Stimulated activated CD8-positive, alpha-beta memory T cell treated with anti-CD3 and anti-CD28 coated beads, Interleukin-4, amount 100 ng/mL, for 48 hours (primary cell): ENCODE measurements at places on chromosomes 3 and 15.
A peak's percentile ranks its signal among the peaks of the same experiment; 100 is the strongest.

DNA sequence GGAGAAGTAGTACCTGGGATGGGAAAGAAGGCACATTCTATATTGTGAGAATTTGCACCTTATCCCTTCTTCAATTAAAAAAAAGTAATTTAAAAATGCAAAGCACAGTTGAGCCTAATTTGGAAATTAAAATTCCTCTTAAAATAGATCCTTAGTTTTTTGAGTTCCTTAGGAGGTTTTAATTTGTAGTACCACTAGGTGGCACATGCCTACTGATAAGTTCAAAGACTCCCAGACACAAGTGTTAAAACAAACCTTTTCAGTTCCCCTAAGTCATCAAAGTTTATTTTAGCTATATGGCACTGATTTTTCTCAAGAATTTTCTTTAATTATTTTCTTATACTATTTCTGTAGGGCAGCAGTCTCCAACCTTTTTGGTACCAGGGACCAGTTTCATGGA, 127.6 kb upstream of the AZI2 start:
- DNase-seq = no peak

- DNase-seq = no peak
Observed at GRCh38 chr3:81695302-81695701, 66.1 kb downstream of the GBE1 start.

DNA sequence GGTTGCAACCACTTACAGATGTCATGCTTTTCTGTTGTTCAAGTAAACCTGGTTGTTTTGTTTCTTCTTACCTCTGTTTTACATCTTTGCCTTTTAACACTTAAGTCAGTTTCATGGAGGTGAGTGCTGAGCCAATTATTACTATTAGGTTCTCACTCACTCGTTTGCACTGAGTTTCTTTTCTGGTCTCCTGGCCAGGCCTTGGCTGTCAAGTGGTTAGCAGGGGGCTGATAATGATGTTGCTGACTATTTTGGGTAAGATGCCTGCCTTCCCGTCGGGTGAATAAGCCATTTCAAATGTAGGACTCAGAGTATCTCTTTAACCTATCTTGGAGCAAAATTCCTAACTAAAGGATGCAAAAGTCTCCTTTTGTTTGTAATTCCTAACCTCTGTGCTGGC, 78.5 kb downstream of the KLHL25 start:
- no peak for DNase-seq

GRCh38 chr3:44439499-44440295, 37.8 kb downstream of the ZNF445 start:
- DNase-seq = peak; percentile 79

GRCh38 chr3:167839460-167840134, 104.1 kb downstream of the SERPINI1 start:
- DNase-seq = no peak

- no peak for DNase-seq
Observed at GRCh38 chr3:46711305-46711704, 6.4 kb downstream of the PRSS50 start.

DNA sequence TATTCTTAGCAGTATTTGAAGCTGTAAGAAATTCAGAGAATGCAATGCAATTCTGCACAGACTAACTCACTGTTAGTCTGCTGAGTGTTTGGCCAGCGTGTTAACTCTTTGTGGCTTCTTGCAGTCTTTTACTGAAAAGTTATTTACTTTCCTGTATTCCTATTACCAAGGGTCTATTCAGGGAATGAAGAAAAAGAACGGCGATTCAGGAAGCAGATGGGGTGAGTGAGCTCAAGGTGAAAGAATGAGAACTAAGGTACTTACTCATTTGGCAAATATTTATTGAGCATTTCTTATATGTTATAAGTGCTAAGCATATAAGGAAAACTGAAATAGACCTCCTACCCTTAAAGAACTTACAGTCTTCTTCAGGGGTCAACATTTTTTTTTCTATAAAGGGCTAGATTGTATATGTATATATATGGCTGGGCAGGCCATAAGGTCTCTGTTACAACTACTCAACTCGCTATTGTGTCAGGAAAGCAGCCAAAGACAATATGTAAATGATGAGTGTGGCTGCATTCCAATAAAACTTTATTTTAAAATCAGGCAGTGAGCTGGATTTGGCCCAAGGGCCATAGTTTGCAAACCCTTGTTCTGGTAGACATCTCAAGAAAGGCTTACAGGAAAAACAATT, 271.9 kb upstream of the GADL1 start:
- DNase-seq = no peak

- DNase-seq = no peak
Observed at GRCh38 chr3:193879099-193879863, 256.7 kb upstream of the HES1 start.

GRCh38 chr3:20478436-20478835, 292.4 kb upstream of the SGO1 start:
- DNase-seq = no peak

- DNase-seq = no peak
Observed at GRCh38 chr15:85141726-85142125, 160.1 kb downstream of the PDE8A start.

DNA sequence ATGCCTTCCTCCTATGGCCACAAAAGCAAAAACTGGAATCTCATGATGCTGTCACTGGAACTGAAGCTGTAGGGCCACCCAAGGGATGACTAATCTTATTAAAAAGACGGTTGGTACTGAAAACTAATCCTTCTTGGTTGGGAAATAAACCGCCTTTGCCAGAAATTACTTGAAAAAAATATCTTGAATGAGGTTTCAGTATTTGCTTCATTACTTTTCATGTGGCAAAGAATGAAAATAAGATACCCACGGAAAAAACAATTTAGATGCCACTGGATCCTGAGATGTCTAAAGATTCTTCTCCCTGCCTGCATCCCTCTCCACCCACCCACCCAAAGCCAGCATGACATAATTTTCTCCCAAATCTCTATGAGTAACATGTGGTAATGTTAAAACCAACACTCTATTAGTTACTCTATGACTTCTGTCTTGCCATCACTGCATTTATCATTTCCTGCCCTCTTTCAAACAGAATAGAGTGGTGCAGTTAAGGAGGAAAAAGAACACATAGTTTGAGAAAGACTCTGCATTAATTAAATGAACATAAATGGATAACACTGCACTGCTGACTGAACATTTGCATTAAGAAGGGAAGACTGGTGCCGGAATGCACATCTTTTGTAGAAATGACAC, 111.8 kb upstream of the DPH6 start:
- peak; percentile 27 for DNase-seq

DNA sequence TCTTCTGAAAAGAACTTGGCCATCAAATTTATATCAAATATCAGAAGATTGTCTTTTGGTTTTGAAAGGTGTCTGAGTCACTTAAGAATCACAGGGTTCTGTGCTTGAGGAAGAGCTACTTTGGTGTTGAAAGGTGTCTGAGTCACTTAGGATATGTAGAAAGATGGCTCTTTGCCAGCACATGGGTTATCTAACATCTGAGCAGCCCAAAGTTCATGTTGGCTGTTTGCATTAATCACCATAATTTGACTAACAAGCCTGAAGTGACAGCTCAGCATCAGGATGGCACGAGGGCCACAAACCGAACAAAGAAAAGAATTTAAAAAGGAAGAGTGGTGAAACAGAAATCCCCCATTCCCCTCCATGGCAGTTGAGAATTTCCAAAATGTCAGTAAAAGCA, 190.5 kb upstream of the CMC1 start:
- DNase-seq = peak; percentile 44

GRCh38 chr3:27677565-27677964, 44.6 kb downstream of the EOMES start:
- DNase-seq = no peak

- no peak for DNase-seq
Observed at GRCh38 chr3:187352581-187353575, 15.3 kb upstream of the RTP4 start.

GRCh38 chr3:35492841-35493240, 146.5 kb upstream of the ARPP21 start:
- no peak for DNase-seq

DNA sequence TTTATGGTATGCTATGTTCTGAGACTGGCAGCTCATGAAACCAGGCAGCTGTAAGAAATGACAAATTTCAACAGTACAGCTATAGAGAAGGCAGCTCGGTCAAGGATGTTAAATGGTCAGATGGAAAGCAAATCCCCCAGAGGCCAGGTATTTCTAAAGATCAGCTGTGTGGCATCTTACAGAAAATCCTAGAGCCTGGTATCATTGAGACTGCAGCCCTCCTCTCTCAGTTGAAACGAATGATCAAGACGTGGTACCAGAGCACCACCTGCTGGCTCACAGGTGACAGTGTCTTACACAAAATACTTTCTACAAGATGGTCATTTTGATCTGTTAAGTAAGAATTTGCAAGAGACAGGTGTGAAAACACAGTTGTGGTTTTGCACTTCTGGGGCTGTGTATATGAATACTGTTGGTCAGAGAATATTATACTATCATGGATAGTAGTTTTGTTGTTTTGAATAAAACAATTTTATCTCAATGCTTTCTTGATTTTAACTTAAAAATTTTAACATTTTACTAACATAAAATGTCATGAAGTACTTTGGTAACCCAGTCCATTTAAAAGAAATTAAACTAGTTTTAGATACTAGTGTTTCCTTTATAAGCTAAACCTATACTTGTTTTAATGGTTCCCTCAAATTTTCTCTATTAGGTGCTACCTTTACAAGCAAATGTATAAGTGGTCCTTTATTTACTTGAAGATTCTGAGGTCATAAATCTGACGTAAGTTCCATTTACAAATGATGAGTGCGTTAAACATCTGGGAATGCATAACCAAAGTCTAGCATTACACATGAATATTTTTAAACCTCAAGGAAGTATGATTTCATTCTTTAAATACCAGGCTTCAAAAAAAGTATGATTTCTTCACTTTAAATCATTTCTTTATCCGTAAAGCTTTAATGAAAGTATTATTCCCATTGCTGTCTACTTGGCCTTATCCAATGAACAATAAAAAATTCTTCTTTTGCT, 121.8 kb downstream of the PDZRN3 start:
- DNase-seq = peak; percentile 64

GRCh38 chr3:38598791-38599190, 50.7 kb downstream of the SCN5A start:
- no peak for DNase-seq

DNA sequence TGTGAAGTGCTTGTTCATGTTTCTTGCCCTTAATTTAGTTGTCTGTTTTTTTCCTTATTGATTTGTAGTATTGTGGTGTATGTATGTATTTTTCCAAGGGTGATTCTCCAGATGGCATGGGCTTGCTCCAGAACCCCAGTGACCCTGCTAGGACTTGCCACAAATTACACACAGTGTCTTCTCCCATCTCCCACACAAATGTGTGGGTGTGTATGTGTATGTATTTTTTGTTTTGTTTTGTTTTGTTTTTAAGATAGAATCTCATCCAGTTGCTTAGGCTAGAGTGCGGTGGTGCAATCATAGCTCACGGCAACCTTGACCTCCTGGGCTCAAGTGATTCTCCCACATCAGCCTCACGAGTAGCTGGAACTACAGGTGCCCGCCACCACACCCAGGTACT, 36.2 kb upstream of the ARID3B start:
- no peak for DNase-seq
